NCI-H1105 (cell line): ENCODE measurements at places on chromosomes 13 and 19.
A peak's percentile ranks its signal among the peaks of the same experiment; 100 is the strongest.

DNA sequence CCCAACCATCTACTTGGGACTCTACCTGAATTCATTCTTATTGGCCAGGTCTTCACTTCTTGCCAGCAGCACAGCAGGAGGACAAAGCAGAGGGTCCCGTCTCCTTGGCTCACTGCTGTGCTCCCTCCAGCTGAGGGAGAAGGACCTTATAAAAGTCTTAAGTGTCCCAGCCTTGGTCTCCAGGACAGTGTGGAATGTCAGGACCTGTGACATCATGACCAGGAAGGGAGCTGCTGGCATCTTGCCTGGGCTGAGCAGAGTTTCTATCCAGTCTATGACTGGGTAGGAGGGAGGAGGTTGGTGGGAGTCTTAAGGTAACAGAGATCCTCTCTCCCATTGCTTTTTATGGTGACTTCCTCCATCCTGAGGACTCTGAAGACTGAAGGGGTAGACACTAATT, 56.6 kb upstream of the ANKRD10 start:
- DNase-seq: no peak

- no peak for DNase-seq
These were observed 30.9 kb downstream of the FAM216B start for GRCh38 chr13:42812316-42812715.

DNA sequence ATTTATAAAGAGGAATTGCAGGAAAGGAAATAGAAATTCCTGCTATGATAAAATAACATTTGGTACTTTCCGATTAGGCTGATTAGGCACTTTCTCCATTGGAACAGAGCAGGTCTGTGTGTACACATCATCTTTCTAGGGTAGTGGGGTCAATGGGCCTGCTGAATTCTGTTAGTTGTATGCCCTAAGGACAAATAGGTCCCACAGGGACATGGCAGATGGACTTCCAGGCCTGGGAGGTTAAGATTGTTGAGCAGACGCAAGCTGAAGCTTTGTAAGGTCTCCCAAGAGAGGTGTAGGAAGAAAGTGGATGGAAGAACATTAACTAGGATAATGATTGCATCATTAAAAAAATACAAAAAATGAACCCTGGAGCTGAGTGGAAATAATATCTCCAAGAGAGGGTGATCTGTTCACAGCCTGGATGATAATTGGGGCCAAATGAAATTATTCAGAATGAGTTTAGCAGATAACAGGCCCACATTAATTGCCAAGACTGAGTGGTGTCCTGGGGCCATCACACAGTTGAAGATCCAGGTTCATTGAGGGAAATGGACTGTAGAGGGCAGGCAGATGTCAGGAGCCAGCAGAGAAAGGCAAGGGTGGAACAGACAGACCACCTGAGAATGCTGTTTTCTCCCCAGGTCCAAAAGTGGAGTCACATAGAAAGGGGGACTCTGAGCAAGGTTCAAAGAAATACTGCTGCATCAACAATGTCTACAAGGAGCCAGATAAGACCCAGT, 215.1 kb downstream of the DNAJC15 start:
- DNase-seq: no peak

GRCh38 chr13:91220872-91221271, 126.6 kb upstream of the MIR17HG start:
- no peak for DNase-seq

- DNase-seq: no peak
These were observed 1.2 kb upstream of the GPX4 start for GRCh38 chr19:1102407-1103131.

- DNase-seq: no peak
These were observed 457.2 kb upstream of the SLITRK1 start for GRCh38 chr13:84339456-84339855.

GRCh38 chr13:33649212-33649878, 168.6 kb upstream of the RFC3 start:
- no peak for DNase-seq

DNA sequence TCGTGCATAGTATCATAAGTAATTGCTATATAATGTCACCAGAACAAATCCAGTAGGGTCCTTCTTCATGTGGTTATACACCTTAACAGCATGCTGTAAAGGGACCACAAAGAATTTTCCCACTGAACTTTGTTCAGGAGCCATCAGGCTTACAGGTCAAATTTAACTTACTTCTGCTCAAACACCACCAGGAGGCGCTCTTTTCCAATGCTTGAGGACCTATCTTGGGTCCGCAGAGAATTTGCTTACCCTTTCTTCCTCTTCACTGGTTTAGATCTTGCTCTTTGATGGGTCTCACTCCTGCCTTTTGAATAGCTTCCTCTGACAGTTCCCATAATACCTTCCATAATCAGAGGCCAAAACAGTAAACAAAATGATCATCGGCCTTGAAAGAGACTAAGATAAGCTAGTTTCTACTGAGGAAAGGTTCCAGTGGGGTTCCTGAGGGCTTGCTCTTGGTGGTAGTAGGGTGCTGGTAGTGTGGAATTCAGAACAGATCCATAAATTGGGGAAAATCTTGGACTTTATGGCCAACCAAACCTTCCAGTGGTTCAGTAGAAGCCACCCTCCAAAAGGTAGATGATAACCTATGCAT, 37.4 kb downstream of the SCGB2B2 start:
- DNase-seq: peak; percentile 73

DNA sequence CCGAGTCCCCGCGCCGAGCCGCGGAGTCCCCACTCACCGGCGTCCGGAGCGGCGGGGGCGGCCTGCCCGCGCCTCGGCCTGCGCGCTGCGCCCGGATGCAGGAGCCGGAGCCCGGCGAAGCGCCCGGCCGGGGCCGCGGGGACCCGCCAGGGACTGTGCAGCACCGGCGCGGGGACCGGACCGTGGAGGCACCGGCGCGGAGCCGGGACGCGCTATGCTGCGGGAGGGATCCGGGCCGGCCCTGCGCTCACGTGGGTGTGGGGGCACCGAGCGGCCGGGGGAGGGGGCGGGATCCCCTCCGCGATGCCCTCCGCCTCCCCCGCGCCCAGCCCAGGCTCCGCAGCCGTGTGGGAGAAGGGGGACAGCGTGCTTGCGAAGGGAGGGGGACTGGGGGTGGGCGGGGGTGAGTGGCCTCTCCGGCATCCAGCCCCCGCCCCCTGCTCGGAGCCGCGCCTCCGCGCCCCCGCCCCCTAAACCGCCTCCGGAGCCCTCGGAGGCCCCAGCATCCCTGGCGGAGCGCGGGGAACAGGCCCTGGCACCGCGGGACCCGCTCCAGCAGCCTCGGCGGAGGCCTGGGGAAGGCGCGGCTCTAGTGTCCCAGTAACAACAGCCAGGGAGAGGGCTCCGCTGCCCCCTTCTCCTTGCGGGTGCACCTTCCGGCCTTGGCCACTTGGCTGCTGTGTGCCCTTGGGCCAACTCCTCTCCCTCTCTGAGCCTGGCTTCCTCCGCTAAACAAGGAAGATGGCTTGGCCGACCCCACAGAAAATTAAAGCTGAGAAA, at the start of gene SLC1A6:
Gene SLC1A6 (minus strand): TSS at position 389 of the 780 bp plus-strand sequence. CDS start 6,954 bp downstream, outside the sequence.
- DNase-seq: no peak

DNA sequence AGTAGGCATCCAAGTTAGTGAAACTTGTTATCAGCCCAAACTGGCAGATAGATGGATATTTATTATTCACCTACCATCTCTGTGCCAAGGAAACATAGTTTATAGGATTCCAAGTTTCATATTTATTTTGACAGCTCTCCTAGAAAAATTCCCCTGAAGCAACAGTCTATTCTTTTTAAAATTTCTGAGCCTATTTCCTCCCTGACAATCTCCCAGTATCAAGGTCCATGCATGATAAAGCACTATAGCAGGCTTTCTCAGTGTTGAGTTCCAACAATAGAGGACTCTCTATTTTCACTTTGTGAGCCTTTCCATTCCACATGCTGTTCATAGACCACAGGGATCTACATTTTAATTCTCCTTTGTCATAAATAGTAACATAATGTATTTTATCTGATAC, 312.6 kb downstream of the SLITRK6 start:
- DNase-seq: no peak

DNA sequence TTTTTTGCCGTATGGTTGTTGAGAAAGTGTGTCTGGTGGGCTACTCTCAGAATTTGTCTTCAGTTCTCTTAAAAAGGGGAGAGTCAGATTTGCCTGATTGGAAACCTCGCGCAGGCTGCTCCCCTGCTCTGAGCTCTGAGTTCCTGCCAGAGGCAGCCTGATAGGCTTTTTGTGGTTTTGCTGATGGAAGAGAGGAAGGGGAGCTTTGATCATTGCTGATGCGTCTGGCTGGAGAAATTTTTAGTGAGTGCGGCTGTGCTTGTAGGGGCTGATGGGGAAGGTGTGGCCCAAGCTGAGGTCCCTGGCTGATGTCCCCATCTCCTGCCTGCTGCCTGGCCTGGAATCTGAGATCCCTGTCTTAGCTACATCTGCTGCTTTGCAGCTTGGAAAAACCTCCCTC, 2.8 kb downstream of the CHST8 start:
- no peak for DNase-seq

- no peak for DNase-seq
These were observed 77.8 kb downstream of the SLITRK1 start for GRCh38 chr13:83804356-83804962.

GRCh38 chr13:111139873-111140561, 24.9 kb downstream of the ARHGEF7 start:
- peak; percentile 94 for DNase-seq

- no peak for DNase-seq
These were observed 8.1 kb downstream of the ATG4D start for GRCh38 chr19:10551698-10552301.

GRCh38 chr13:27524981-27525975, 74.9 kb upstream of the MTIF3 start:
- DNase-seq: no peak

GRCh38 chr13:43815204-43815603, 28.4 kb upstream of the ENOX1 start:
- no peak for DNase-seq
